CD4-positive, alpha-beta T cell treated with Interleukin-17A for 4 hours (primary cell): ENCODE measurements at places on chromosomes 7 and 10.

DNA sequence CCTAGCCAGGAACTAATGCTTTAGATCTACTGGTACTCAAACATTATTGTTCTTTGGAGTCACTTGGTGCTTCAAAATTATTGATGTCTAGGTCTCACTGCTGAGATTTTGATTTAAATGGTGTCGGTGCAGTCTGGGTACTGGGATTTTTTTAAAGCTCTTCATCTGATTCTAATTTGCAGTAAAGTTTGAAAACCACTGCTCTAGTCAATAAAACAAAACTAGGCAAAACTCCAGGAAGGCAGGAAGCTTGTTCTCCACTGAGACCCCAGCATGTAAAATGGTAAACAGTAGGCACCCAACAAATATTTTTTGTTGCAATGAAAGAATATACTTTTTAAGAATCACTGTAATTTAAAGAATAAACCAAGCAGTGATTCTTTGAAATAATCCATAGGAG is 49.7 kb downstream of the ADD3 start:
- no peak for DNase-seq

DNA sequence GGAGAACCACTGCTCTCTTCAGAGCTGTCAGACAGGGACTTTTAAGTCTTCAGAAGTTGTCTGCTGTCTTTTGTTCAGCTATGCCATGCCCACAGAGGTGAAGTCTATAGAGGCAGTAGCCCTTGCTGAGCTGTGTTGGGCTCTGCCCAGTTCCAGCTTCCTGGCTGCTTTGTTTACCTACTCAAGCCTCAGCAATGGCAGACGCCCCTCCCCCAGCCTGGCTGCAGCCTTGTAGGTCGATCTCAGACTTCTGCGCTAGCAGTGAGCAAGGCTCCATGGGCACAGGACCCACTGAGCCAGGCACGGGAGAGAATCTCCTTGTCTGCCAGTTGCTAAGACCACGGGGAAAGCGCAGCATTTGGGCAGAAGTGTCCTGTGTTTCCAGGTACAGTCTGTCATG is 12.1 kb upstream of the CPA2 start:
- DNase-seq: no peak

DNA sequence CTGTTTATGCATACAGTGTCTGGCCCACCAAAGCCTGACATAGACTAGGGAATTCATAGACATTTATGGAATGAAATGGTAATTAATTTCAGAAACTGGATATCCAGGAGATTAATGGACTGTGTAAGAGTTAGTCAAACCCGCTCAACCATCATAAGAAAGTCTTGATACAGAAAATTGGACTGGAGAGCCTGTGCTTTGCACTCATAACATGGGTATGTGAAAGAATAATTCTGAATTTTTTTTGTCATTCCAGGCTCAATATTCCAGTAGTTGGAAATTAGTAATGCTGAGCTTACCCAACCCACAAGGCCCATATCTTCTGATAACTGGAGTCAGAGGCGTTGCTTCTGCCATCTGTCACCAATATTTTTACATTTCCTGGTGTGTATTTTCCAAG is 799.7 kb upstream of the IGFBP3 start:
- no peak for DNase-seq

- DNase-seq: no peak
Observed at GRCh38 chr10:15879058-15879457, 18.8 kb upstream of the MINDY3 start.
